Right kidney (tissue), 9 donors: ENCODE measurements at places on chromosomes 11 and 22.

- DNase-seq = no peak
These were observed 89.0 kb downstream of the OPCML start for GRCh38 chr11:133443206-133443747.

DNA sequence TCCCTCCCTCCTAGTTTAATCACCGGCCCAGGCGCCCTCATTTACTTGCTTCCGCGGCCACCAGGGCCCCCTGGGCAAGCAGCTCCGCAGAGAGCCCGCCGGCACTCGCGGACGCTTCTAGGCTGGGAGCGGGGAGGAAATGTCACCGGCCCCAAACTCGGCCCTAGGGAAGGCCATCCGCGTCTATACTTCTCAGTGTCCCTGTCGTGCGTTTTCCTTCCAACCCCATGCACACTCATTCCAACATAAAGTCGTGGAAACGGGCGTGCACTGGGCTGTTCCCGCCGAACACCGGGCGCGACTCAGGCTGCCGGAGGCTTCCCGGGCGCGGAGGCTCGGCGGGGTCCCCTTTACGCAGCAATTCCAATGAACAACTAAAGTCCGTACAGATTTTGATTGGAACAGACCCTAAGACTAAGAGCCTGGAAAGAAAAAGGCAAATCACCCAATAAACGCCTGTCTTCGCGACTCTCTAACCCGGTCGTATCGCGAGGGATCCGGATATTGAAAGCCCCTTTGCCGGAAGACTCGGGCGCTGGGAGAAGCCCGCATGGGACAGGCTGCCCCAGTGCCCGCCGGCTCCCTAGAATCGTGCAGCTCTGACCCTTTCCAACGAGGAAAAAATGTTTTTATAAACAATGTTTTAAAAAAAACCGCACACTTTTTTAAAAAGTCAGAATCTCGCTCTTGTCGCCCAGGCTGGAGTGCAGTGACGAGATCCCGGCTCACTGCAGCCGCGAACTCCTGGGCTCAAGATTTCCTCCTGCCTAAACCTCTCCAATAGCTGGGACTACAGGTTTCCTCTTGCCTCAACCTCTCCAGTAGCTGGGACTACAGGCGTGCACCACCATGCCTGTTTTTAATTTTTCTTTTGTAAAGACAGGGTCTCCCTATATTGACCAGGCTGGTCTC is 1.3 kb upstream of the BARX2 start:
- DNase-seq = peak; percentile 80

GRCh38 chr11:116541460-116541859 is 231.3 kb downstream of the BUD13 start:
- DNase-seq = no peak

DNA sequence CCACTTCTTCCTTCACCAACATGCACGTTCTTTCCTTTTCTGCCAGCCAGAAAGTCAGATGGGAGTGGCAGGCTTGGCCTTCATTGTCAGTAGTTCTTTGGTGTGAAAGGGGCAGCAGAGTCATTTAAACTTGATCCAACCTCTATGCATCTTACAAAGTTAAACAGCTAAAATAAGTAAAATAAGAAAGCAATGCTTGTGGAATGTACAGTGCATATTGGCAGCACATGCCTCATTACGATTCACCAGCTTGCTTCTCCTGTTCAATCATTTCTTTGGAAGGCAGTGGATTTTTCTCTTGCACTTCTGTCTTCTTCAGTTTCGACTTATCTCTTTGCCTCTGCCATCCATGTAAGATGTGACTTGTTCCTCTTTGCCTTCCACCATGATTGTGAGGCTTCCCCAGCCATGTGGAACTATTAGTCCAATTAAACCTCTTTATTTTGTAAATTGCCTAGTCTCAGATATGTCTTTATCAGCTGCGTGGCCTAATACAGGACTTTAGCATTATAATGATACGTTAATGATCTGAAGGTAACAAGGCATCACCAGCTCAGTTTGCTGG is 14.8 kb downstream of the LGALS12 start:
- DNase-seq = no peak

GRCh38 chr22:35376728-35377472 is 4.0 kb upstream of the HMOX1 start:
- DNase-seq = peak; percentile 78

GRCh38 chr22:23204125-23204488 is 23.8 kb downstream of the BCR start:
- DNase-seq = no peak
